ENCODE measurements at places on chromosomes 11 and 22. TPM values are rescaled to one million over a fixed set of nuclear protein-coding genes. Genes with fewer than 3 reads are reported as not detected.

PRG3 gene
- total RNA-seq, result not detected

PKDREJ gene
- total RNA-seq, result not detected

C1QTNF4 gene
- total RNA-seq, result not detected

RFPL1 gene
- total RNA-seq, result not detected

CD3E gene
- total RNA-seq, result 630 TPM

CASP1 gene
- 21.1 TPM for total RNA-seq

MS4A4A gene
- total RNA-seq, result not detected

MMP27 gene
- total RNA-seq, result not detected

TUB gene
- 0.24 TPM for total RNA-seq

PAMR1 gene
- not detected for total RNA-seq
